NCI-H446 (cell line): ENCODE measurements at places on chromosomes 16 and 17.

DNA sequence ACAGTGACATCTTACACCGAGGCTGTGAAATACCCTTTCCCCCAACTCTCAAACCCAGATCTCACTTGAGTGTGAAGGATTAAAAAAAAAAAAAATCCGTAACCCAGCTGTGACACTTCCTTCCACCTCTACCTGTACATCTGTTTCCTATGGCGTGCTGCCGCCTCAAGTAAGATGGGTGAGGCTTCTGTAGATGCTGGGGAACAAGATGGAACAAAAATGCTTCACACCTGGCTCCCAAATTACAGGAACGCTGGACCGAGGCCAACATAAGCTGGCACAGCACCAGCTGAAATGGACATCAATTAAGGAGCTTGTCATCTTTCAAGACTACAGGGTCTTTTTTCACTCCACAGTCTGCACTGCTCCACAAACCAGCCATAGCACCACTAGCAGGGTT lies 95.9 kb downstream of the HIC1 start:
- DNase-seq: no peak

- DNase-seq: no peak
Measured at GRCh38 chr16:87207509-87207908, 109.7 kb downstream of the C16orf95 start.

GRCh38 chr17:55263569-55264277 lies 1.0 kb upstream of the HLF start:
- DNase-seq: no peak

DNA sequence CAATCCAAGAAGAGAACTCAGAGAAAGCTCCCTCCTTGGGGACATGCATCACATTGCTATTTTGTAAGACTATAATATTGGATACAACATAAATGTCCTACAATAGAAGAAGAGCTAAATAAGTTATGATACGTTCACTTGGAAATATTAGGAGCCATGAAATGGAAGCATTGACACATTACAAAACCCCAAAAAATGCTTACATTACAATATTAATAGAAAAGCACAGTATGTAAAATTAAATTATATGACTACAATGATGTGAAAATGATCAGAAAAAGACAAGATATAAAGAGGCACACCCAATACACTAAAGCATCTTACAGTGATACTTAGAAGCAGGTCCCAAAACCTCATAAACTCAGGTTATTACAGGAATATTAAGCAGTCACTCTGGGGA lies 694.1 kb downstream of the TOX3 start:
- no peak for DNase-seq

- no peak for DNase-seq
Measured at GRCh38 chr17:68310152-68310551, 18.9 kb downstream of the ARSG start.

DNA sequence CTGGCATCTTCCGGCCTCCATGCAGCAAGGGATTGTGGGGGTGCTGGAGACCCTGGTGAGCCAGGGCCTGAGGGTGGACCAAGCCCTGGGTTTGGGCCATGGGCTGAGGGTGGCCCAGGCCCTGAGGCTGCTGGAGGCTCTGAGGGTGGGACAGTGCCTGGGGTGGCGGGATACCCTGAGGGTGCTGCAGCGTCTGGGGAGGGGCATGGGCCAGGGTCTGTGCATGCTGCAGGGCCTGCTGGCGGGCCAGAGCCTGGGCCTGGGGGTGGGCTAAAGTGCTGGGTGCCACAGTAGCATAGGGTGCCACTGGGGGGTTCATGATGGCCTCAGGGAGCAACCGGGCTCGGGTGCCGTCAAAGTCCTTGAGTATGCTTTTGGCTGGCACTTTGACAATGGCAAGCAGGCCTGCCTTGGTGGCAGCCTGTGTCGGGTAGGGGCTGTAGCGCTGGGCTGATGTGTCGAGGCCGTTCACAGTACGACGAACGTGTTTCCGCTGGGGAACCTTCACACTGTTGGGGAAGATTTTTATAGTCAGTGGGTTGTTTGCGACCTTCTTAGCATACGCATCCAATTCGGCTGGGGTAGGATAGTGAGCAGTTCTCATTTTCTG lies 15.6 kb downstream of the TRAF4 start:
- DNase-seq: no peak

DNA sequence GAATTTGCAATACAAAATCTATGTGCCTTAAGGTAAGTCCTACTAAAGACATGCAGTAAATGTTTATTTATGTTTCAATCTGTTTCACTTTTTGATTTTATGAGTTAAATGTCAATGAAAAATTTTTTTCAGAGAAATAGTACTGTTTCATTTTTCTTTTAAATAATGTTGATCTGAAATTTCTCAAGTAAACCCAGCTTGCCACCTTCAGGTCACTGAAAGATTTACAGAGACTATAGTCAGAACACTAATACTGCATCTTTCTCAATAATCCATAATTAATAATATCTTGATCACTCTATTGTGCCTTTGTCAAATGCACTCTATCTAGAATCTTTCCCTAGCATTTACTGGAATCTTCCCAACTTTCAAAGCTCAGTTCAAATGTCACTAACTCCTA lies 6.5 kb upstream of the DHX40 start:
- DNase-seq: no peak

GRCh38 chr16:67030221-67030962 lies 1.4 kb downstream of the CBFB start:
- no peak for DNase-seq

- no peak for DNase-seq
Measured at GRCh38 chr16:72036098-72036497, 18.2 kb upstream of the HP start.
